Activated CD4-positive, alpha-beta T cell treated with anti-CD3 and anti-CD28 coated beads, Interleukin-10, Interleukin-2, amounts not matched to agents 100 ng/mL and 50 ng/mL, durations not matched to agents 16 hours and 8 hours (primary cell): ENCODE measurements at places on chromosomes 6 and 20.

DNA sequence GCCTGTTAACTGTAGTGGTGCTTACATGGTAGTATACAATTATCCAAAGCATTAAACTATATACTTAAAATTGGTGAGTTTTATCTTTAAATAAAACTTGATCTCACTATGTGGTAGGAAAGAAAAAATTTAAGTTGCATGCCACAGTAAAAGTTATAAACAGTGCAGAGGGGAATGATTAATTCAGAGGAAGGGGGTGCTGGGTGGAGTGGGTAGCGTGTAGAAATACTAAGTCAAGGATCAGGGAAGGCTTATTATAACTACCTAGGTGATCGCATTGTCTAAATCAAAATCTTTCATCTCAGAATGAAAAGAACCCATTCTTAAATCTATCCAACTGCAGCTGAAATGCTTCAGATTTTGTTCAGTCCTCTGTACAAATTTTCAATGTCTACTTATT is 428.3 kb downstream of the ADGRB3 start:
- no peak for DNase-seq

DNA sequence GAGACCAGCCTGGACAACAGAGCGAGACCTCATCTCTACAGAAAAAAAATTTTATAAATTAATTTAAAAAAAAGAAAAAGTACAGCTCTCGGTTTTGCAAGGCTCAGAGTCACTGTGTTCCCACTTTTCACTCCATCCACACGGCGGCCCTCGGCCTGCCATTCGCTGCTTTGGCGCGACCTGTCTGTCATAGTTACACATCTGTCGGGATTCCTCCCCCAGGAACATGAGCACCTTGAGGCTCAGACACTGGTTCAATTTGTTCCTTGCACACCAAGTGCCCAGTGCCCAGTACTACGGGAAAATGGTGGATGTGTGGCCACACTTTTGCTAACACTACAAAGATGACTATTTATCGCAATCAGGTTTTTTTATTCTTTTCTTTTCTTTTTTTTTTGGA is 8.4 kb downstream of the CTSZ start:
- DNase-seq: no peak

- no peak for DNase-seq
These were observed 5.5 kb downstream of the CLPSL1 start for GRCh38 chr6:35786272-35786671.

- DNase-seq: no peak
These were observed 163.6 kb downstream of the LY86 start for GRCh38 chr6:6752129-6752528.

DNA sequence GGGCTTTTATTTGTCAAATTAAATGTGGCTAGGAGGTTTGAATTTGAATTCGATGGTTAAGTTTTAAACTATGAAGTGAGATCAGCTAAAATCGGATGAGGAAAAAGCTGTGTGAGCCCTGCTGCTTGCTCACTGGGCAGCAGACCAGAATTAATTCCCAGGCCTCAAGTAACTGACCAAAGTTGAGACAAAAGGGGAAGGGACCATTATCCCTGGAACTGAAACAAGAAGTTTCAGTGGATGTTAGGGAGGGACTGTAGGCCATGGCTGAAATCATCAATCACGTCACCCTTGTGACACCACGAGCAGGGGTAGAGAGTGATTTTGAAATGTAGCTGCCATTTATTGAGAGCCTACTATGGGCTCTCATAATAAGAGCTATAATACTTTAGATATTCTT is 7.0 kb upstream of the PRSS35 start:
- DNase-seq: no peak
